ENCODE measurements at places on chromosomes 2 and 18.

DNA sequence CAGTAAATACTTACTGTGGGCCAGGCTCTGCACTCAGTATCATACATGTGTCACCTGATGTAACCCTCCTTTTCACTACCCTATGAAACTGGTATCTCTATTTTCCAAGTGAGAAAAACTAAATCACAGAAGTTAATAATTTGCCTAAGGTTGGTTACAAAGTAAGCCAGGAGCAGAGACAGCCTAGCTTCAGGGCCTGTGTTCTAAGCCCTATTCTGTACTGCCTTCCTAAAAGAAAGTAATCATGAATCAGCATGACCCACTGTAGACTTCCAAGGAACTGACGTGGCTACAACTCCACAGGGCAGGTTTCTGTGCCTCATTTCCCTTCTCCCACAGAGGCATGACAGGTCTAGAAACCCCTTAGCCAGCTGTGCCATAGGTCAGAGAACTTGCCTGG lies 14.3 kb downstream of the ZNF142 start:
- DNase-seq: no peak

DNA sequence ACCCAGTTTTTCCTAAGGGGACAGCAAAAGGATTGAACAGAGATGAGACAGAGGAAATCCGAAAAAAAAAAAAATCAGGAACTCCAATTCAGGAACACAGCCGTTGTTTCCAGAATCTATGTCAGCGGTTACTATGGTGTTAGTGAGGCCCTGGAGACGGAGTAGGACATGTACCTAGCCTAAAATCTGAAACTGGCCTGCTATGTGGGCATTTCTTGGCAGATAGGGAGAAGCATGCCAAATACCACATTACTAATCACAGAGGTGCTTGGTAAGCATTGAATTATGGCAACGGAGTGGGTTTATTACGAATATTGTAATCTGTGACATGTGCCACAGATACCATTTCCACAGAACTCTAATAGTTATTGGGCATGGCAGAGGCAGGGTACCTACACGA lies 530.6 kb downstream of the CCDC85A start:
- DNase-seq: no peak

GRCh38 chr2:209413311-209414014 lies 10.4 kb upstream of the MAP2 start:
- DNase-seq: no peak

DNA sequence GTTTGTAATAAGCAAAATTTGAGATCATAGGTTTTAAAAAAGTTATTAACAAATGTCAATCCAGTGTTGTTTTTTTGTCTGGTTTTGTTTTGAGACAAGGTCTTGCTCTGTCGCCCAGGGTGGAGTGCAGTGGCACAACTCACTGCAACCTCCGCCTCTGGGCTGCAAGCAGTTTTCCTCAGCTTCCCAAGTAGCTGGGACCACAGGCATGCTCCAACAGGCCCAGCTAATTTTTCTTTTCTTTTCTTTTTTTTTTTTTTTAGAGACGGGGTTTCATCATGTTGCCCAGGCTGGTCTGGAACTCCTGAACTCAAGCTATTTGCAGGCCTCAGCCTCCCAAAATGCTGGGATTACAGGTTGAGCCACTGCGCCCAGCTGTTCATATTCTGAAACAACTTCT lies 31.3 kb downstream of the GALNT3 start:
- no peak for DNase-seq

DNA sequence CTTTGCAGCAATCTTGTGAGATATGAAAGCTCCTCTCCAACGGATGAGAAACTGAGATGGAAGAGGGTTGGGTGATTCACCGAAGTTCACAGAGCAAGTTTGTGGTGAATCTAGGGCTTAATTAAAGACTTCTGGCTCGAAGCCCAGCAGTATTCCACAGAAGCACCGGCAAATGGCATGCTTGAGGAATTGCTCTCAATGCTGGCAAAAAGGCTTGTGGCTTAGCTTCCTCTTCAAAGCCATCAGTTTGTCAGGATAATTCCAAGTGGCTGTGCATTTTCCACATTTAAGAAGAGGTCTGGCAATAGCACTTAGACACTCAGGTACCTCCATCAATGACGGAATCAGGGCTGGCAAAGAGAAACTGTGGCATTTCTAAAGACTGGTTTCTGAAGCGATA lies 98.7 kb upstream of the SLC66A3 start:
- DNase-seq: no peak

DNA sequence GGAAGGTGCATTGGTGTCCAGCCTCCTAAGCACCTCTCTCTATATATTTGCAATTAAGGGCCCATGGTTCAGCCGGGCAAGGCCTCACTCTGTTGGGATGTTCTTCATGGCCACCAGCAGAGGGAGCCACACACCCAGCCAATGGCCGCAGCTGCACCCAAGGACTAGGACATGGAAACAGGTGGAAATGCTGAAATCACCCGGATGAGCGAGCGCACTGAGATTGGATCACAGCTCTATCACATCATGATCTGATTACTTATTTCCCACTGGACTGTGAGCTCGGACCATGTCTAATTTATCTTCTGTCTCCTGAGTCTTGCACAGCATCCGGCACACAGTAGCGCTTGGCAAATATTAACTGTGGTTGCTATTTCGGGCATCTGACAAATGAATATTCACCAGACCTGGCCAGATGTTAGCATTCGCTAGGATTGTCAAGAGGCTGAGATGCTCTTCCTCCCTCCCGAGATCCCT lies 31.2 kb downstream of the KIF3C start:
- DNase-seq: peak; percentile 93

GRCh38 chr18:58117786-58118403 lies 73.9 kb downstream of the NEDD4L start:
- DNase-seq: peak; percentile 82

DNA sequence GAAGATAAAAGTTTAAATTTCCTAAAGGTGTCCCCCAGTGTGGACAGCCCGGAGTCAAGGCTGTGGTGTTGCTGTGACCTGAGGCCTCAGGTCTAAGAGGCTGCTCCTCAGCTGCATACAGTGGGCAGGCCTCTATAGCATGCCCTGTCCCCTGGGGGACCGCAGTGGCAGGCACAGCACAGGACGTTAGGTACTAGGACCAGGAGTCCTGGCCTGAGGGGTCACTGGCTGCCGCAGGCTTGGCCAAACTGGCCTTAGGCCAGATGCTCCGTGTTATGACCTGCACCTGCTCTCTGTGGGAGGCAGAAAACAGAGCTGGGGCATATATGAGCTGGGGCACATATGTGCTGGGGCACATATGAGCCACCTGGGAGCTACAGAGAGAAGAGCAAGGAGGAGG lies 21.2 kb upstream of the MAL start:
- DNase-seq: no peak
